H1 (cell line): ENCODE measurements at places on chromosomes 16 and 17.

GRCh38 chr17:39325528-39326240, 75.7 kb downstream of the FBXL20 start:
- H3K36me3 ChIP-seq = no peaks in the 10 kb centered on the region
- no peak overlapping the region for H3K27ac ChIP-seq
- no peaks in the 10 kb centered on the region for H3K4me1 ChIP-seq
- no peaks in the 10 kb centered on the region for H3K27me3 ChIP-seq
- no peak for DNase-seq

DNA sequence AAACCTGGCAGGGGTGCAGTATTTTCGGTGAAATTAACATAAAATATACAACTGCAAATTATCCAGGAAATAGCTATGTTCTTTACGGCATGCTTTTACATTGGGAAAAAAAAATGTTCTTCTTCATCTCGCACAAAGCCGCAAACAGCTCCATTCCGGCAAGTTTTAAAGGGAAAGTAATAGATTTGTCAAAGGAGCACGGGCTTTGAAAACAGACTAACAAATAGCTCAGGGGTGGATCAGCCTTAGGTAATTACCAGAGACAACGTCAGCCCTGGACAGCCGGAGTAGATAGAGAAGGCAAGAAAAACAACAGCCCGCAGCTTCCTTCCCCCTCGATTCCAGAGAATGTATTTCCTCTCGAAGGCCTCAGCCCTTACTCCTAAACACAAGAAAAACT, 222.5 kb downstream of the C16orf78 start:
- H3K4me1 ChIP-seq = peaks cover 9% of the 10 kb centered on the region
- DNase-seq = peak; percentile 38
- no peaks in the 10 kb centered on the region for H3K36me3 ChIP-seq
- no peak overlapping the region for H3K4me3 ChIP-seq

DNA sequence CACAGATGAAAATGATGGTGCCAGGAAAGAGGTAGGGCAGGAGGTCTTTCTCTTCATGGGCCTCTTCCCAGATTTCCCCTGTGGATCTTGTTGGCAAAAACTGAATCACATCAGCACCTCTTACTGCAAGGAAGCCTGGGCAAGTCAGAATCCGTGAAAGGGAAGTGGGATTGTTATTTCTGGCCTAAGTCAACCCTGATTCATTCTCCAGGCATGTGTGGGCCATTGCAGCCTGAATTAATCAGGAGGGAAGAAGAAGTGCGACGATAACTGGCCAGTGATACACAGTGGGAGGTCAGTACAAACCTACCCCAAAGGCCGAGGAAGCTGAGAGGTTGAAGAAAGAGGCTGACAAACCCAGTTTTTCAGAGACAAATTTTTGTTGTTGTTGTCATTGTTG, 17.9 kb upstream of the NSMCE1 start:
- H3K27me3 ChIP-seq = no peaks in the 10 kb centered on the region
- no peaks in the 10 kb centered on the region for H3K4me1 ChIP-seq
- no peak overlapping the region for H3K4me3 ChIP-seq
- DNase-seq = no peak
- H3K36me3 ChIP-seq = no peaks in the 10 kb centered on the region

DNA sequence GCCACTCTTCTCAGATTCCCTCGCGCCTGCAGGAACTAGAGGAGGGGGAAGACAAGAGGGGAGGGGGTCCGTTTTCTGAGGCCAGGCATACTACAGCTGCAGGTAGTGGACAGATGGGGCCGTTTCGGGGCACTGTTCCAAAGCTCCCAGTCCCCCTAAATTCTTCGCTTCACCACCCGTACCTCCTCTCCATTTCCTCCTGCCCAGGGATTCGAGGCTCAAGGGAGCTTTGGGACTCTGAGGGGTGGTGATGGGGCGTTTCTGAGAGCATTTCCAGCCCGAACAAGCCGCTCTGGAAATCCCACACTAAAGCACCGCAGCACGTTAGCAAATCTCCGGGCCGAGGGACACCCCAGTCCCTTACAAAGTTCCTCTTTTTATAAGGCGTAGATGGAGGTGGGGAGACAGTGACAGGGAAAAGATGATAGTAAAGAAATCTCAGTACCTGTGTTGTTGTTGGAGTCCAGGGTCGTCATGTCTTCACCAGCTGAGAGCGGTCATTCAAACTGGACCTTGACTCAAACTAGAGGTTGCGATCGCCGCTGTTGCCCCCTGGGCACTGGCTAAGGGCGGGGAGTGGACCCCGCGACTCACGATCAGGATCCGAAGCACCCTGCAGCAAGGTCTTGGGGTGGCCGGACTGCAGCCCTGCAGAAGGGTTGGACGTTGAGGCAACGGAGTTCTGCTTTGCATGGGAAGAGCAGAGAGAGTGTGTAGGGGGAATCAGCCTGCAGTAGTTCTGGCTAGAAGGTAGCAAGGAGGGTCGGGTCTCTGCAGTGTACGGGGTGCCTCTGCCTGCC, 570 bp downstream of the NR1D1 start:
- H3K27ac ChIP-seq = no peak overlapping the region
- peaks cover 9% of the 10 kb centered on the region; the same call in 1 of the 2 replicates for H3K27me3 ChIP-seq
- H3K4me1 ChIP-seq = peaks cover 22% of the 10 kb centered on the region

DNA sequence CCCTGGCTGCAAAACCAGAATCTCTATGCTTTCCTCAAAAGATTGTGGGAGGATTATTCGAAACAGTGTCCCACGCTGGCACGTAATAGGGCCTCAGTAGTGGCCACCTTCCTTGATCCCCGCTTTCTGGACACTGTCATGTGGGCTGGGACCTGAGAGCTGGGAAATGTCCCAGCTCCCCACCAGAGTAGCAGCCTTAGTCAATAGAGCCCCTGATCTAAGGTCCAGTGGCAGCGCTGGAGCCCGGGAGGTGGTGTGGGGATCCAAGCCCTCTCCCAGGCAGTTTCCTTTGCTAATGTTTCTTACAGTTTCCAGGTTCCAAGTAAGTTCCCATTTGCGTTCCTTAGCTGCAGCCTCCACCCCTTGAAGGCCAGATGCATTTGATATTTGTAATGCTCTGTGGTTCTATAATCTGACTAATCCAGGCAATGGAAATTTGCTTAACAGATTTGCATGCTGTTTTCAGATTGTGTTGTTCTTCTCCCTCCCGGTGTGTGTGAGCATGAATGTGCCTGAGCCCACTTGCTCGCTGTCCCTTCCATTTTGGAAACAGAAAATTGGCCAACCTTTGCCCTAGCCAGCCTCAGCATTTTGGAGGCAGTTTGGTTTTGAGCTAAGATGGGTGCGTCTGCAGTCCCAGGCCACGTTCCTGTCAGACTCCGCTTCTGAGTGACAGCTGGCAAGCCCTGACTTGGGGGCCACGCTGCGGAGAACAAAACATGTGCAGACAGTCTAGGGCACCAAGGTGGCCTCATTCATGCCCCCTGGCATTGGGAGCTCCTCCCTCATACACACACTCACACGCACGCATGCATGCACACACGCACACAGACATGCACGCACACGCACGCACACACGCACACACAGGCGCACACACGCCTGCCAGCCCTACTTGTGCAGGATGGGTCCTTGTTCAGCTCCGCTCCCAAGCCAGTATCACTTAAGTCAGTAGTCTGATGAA, 69.4 kb downstream of the CCDC182 start:
- H3K27ac ChIP-seq = no peak overlapping the region
- peaks cover 3% of the 10 kb centered on the region; the same call in 1 of the 2 replicates for H3K36me3 ChIP-seq
- no peak overlapping the region for H3K4me3 ChIP-seq

DNA sequence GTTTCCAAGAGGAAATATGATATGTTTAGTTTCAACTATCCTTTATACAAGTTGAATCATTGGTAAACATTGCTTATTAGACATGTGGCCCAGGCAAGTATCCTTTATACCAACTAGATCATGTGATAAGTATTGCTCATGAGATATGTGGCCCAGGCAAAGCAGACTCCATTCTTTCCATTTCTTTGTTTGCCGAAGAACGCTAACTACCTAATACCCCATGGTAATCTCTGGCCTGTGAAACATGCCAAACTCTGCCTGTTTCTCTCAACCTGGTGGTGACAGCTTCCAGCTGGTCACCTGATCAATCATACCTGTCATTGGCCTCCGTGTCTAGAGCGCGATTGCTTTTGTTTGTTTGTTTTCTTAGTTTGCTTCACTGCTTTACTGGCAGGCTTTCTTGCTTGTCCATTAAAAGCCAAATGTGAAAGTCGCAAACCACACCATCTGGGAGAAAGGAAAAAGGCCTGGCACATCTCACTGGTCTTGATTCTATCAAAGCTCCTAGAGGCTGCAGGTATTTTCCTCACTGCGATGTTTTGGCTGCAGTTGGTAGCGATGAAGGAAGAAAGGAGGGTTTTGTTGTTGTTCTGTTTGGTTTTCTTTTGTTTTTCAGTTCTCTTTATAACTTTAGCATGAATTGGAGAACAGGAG, 686.2 kb downstream of the KCNJ2 start:
- H3K36me3 ChIP-seq = no peaks in the 10 kb centered on the region
- H3K27me3 ChIP-seq = no peaks in the 10 kb centered on the region
- H3K4me3 ChIP-seq = no peak overlapping the region
- no peak for DNase-seq
- H3K27ac ChIP-seq = no peak overlapping the region

GRCh38 chr17:4711661-4712181, 1.3 kb downstream of the ARRB2 start:
- no peaks in the 10 kb centered on the region for H3K27me3 ChIP-seq
- no peaks in the 10 kb centered on the region; the same call in 1 of the 2 replicates for H3K36me3 ChIP-seq
- H3K4me3 ChIP-seq = peak overlapping the region; percentile 81
- H3K4me1 ChIP-seq = peaks cover 6% of the 10 kb centered on the region
- no peak for DNase-seq

GRCh38 chr17:51611585-51611984, 351.2 kb downstream of the UTP18 start:
- no peak overlapping the region for H3K27ac ChIP-seq
- H3K36me3 ChIP-seq = no peaks in the 10 kb centered on the region
- H3K27me3 ChIP-seq = no peaks in the 10 kb centered on the region
- H3K4me1 ChIP-seq = no peaks in the 10 kb centered on the region

DNA sequence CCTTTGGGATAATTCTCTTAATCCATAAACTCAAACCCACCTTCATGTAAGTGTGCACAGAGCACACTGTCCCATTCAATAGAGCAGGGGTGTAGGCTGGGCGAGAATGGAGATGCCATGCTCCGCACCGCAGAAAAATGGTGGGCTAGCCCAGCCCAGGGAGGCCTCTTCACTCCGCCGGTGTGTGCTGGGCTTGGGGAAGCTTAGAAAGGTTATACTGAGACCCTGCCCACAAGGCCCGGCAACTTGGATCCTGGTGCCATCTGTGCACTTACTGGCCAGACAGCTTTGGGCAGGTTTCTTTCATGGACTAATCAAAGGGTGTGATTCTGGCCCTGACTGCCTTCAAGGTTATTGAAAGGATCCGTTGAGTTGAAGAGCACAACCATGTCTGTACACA, 3.7 kb upstream of the STAT5A start:
- no peaks in the 10 kb centered on the region for H3K36me3 ChIP-seq
- H3K27me3 ChIP-seq = peaks cover 7% of the 10 kb centered on the region
- DNase-seq = no peak
- no peak overlapping the region for H3K27ac ChIP-seq

GRCh38 chr16:764848-765487, 4.4 kb downstream of the MSLN start:
- no peak for DNase-seq
- no peak overlapping the region for H3K27ac ChIP-seq
- H3K27me3 ChIP-seq = no peaks in the 10 kb centered on the region

DNA sequence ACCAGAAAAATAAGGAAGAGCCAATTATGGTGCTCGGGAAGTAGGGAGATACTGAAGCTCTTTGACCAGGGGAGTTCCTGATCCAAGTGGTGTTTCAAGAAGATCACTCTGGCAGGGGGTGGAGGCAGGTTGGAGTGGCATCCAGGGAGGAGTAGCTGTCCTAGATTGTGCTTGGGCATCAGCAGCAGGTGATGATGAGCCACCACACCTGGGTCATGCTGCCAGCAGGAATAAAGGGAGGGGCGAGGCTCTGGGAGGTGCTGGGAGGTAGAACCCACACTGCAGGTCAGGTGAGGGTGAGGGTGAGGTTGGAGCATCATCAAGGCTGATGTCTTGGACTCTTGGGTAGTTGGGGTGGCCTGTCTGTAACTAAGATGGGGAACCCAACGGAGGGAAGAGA, 35.4 kb upstream of the ADGRG1 start:
- peaks cover 4% of the 10 kb centered on the region; the same call in 1 of the 2 replicates for H3K27me3 ChIP-seq
- no peak overlapping the region for H3K27ac ChIP-seq
- no peaks in the 10 kb centered on the region for H3K36me3 ChIP-seq
- no peak overlapping the region for H3K4me3 ChIP-seq
- DNase-seq = no peak

DNA sequence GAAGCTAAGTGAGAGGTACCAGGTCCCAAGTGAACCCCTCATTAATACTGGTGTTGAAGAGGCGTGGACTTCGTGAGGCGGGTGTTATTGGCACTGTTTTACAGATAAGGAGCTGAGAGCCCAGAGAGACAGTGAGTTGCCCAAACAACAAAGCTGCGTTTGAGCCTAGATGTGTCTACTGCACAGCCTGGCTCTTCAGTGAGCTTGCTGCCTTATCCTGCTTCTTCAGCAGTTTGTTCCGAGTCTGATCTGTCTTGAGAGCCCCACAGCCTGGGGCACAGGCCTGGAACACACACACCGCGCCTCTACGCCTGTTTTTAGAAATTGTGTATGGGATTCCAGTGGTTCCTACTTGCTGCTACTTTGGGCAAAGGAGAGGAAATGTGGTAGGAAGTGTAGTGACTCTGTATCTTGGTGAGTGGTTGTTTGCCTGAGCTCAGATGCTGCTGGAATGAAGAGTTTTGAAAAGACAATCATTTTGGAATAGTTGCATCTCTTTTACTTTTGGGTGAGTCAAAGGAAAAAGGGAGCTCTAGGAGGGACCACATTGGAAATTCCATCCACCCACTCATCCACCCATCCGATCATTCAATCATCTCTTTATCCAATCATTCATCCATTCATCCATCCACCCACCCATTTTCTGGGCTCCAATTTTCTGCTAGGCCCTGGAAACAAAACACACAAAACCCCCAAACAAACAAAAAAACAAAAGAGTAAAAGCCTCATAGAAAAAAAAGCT, 22.3 kb upstream of the PLCG2 start:
- no peaks in the 10 kb centered on the region for H3K27me3 ChIP-seq
- no peak for DNase-seq
- no peaks in the 10 kb centered on the region for H3K36me3 ChIP-seq
- no peaks in the 10 kb centered on the region for H3K4me1 ChIP-seq

GRCh38 chr16:86257546-86257945, 252.8 kb upstream of the FOXF1 start:
- H3K4me1 ChIP-seq = no peaks in the 10 kb centered on the region
- no peaks in the 10 kb centered on the region for H3K36me3 ChIP-seq
- no peak for DNase-seq

GRCh38 chr16:27762441-27762840, 212.5 kb downstream of the KATNIP start:
- H3K4me1 ChIP-seq = peaks cover 3% of the 10 kb centered on the region
- no peak for DNase-seq
- no peaks in the 10 kb centered on the region for H3K27me3 ChIP-seq
- no peaks in the 10 kb centered on the region for H3K36me3 ChIP-seq
- H3K4me3 ChIP-seq = no peak overlapping the region
- no peak overlapping the region for H3K27ac ChIP-seq

DNA sequence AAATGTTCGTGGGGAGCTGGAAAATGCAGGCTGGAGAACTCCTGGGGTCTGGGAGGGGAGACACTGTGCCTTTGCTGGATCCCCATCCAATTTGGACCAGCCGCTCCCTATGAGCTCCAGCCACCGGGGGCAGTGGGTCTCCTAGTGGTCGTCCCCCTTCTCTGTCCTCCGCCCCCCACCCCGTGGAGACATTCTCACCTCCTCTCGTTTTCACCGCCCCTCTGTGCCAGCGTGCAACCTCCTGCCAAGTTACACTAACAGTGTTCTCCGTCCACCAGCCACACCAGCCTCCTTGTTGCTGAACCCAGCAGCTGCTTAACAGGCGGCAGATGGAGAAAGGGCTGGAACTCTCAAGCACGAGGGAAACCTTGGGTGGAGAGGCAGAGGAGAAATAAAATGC, 67.4 kb upstream of the SOX9 start:
- no peak overlapping the region for H3K4me3 ChIP-seq
- H3K27me3 ChIP-seq = no peaks in the 10 kb centered on the region
- no peaks in the 10 kb centered on the region for H3K36me3 ChIP-seq
- no peaks in the 10 kb centered on the region for H3K4me1 ChIP-seq
- no peak for DNase-seq
